ENCODE measurements at places on chromosomes 3 and 15.

DNA sequence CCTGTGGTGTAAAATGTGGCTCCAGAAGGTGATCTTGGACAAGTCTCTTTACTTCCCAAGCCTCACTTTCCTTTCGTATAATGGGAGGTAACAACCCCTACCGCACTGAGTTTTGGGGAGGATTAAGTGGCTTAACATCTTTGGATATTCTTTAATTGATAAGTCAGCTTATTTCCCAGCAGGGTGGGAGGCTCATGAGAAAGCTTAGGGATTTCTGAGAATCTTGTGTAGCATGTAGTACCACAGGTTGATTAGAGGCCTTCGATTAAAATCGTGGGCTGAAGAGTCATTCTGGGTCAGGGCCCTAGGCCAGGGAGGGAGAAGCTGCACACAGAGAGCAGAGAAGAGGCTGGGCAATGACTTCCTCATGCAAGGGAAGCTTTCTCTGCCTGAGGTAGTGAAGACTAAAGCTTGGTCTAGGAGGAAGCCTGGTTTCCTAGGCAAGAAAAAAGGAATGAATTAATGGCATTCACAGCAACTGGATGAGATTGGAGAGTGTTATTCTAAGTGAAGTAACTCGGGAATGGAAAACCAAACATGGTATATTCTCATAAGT, 1.5 kb upstream of the NMNAT3 start:
- DNase-seq, result no peak

GRCh38 chr3:58507356-58508078, 15.6 kb downstream of the KCTD6 start:
- no peak for DNase-seq

DNA sequence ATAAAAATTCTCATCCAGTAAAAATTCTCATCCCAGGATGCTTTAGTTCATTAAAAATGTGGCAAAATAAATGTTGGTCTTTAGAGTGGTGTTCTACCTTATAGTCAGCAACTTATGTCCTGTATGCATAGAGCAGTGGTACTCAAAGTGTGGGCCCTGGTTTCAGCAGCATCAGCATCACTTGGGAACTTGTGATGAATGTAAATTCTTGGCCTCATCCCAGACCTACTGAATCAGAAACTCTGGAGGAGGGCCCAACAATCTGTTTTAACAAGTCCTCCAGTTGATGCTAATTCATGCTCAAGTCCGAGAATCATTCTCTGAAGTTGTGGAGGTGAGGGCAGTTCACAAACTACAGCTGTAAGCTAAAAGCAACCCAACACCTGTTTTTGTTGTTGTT, 307.3 kb upstream of the SATB1 start:
- no peak for DNase-seq

DNA sequence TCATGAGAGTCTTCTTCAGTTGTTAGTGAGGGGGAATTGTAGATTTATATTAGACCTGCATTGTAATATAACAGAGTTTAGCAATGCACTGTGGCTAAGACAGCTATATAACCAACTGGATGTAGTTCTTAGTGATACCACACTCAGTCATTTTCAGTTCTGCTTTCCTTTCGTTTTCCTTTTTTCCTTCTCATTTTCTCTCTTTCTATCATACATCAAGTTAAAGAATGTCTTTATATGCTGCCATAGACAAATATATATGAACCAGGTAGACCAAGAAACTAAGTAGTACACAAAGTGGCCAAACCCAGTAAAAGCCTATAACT, 43.7 kb upstream of the CD47 start:
- no peak for DNase-seq

GRCh38 chr15:73930790-73931281, 4.6 kb downstream of the LOXL1 start:
- peak; percentile 60 for DNase-seq

DNA sequence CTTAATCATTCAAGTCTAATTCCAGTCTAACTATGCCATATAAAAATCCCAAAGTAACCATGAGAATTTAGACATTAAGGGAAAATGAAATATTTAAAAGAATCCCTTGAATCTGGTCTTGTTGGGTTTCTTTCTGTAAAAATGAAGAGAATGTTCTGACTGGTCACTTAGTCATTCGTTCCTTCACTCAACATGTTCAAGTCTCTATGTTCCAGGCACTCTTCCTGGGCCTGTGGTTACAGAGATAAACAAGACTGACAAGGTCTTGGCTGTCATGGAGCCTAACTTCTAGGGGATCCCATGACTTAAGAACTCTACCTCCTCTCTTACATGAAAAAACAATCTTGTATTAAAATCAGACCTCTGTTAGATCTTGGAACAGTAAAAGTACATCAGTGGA, 638.6 kb upstream of the TBL1XR1 start:
- no peak for DNase-seq

DNA sequence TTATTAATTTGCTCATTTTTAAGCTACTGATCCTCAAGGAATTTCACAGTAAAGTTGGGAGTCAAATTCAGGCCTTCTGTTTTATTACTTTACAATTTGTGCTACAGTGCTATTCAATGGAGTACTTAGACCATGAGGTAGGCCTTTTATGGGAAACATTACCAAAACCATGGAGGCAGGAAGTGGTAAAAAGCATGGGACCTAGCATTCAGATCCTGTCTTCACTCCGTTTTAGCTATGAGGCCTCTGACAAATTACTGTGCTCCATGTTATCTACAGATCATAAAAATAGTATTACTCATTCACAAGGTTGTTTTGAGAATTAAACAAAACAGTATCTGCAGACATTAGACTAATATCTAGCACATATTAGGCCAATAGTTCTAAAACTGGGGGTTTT, 140.6 kb upstream of the SLITRK3 start:
- no peak for DNase-seq

- DNase-seq, result no peak
Observed at GRCh38 chr15:76812381-76812780, 92.8 kb downstream of the SCAPER start.

DNA sequence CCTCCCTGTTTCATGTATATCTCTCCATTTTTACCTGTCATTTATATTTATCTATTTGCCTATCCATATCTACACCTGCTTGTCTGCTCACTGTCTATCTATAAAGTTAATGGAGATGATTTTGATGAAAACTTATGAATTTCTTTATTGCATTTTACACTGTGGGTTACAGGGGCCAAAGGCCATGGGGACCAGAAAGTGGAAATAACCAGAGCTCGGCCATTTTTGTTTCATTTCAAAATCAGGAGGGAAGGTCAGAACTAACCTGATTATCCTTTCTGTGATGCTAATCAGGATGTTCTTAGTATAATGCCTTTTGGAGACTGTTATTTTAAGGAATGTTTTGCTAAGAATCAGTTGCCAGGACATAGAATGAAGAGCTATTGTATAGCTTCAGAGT, 147.2 kb downstream of the LPP start:
- DNase-seq, result no peak

GRCh38 chr15:33534642-33535041, 223.9 kb downstream of the RYR3 start:
- no peak for DNase-seq

- DNase-seq, result no peak
Observed at GRCh38 chr3:172379372-172379771, 68.9 kb downstream of the GHSR start.

DNA sequence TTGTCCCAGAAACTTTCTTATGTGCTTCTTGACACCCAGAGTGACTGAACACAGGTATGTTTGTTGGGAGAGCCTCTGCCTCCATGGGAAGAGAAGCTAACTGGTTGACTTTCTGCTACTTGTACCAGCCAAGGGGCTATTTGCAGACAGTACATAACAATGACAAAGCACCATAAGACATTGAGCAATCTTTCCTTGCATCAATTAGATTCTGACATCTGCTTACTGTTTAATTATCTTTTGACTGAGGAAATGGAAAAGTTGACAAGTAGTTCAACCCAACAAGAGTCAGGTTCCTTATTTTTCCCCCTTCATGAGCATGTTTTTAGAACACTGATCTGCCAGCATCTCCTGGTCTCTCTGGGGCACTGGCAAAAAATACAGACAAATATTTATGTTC, 157.7 kb downstream of the RPLP1 start:
- DNase-seq, result no peak

- DNase-seq, result no peak
Observed at GRCh38 chr15:74988007-74988800, 7.2 kb upstream of the SCAMP5 start.

DNA sequence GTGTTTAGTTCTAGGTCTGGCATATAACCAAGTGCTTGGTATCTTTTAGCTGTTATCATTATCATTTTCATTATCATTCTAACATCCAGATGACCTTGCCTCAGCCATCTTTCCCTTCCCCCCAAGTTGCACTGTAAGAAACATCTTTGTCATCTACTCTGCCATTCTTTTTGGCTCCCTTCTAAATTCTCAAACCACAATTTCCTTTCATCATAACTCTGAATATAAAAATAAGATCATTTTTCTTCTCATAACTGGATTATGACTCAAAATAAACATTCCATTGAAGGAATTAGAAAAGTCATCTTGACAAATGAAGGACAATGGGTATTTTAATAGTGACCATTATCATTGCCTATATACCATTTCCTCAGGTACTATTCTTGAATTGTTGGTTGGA, 786.2 kb downstream of the AGBL1 start:
- DNase-seq, result no peak

All from amniotic stem cell (primary cell).